ENCODE measurements at places on chromosomes 2 and 18.

DNA sequence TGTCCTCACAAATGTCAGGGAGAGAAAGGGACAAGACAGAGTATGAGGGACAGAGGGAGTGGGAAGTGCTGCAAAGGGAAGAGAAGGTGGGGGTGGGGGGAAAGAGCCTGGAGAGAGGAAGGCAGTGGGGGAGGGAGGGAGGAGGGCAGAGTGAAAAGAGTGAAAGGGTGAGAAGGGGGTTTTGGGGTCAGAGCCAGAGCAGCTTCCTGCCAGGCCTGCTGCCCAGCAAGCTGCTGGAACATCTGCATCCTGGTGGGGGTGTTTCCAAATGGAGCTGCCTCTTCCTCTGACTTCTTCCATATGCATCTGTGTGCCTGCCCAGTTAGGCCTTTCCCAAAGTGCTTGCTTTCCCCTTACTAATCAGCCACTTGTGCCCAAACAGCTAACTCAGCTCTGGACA, 94.3 kb upstream of the CELF4 start:
- DNase-seq, result no peak

GRCh38 chr2:95348609-95349567, 51.7 kb downstream of the KCNIP3 start:
- peak; percentile 14 for DNase-seq

- no peak for DNase-seq
Observed at GRCh38 chr2:190357600-190357999, 14.2 kb downstream of the INPP1 start.

DNA sequence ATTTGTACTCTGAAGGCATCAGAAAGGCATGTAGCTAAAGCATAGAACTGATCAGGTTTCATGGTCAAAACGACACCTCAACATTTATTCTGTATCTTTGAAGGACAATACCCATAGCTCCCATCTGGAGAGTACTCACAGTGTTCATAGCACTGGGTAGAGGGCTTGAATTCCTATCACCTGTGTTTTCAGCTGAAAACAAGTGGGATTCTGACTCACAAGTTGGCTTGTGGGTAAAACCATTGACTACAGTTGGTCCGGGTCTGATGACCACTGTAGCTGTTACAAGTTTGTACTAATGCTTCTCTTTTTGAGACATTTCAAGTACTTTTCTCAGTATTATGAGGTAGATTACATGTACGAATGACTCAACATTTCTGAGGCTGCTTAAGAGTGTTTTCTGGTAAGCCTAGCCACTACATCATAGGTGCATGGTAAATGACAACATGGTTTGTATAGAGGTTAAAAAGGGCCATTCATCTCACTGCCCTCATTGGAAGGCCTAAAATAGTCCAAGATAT, 68.6 kb upstream of the PELI1 start:
- no peak for DNase-seq

- no peak for DNase-seq
Observed at GRCh38 chr2:25042321-25043240, 705 bp downstream of the EFR3B start.

DNA sequence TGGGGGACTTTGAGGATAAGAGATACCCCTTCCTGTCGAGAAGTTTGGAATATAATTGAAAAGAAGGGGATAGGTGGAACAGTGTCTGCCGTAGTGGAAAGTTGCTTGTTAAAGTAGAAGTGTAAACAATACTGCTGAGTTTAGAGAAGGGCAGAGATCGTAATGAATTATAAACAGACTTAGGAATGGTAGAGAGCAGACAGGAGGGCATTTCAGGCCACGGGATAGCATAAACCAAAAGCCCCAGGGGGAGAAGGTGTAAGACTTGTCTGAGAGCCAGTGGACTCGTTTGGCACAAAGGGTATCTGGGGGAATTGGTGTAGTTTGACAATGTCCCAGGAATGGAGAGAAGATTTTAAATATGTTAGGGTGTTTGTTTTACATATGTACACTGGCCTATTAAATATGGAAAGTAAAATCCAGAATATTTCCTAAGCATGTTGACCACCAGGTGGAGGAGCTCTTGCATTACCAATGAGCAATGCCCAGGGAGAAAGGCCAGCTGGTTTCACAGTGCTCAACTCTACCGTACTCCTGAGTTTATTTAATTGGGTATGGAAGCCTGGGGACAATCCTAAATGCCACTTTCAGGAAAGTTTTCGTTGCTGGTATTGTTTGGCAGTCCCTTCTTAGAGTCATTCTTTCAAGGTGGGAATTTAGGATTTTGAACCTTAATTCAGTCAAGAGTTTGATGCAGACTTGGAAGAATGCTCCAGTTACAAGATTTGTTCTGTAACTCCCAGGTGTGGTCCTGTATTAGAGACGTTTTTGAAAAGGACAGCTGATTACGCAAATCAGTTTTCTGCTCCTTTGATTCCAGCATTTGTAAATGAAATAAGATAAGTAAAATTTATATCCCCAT, 7.5 kb downstream of the COPS8 start:
- no peak for DNase-seq

DNA sequence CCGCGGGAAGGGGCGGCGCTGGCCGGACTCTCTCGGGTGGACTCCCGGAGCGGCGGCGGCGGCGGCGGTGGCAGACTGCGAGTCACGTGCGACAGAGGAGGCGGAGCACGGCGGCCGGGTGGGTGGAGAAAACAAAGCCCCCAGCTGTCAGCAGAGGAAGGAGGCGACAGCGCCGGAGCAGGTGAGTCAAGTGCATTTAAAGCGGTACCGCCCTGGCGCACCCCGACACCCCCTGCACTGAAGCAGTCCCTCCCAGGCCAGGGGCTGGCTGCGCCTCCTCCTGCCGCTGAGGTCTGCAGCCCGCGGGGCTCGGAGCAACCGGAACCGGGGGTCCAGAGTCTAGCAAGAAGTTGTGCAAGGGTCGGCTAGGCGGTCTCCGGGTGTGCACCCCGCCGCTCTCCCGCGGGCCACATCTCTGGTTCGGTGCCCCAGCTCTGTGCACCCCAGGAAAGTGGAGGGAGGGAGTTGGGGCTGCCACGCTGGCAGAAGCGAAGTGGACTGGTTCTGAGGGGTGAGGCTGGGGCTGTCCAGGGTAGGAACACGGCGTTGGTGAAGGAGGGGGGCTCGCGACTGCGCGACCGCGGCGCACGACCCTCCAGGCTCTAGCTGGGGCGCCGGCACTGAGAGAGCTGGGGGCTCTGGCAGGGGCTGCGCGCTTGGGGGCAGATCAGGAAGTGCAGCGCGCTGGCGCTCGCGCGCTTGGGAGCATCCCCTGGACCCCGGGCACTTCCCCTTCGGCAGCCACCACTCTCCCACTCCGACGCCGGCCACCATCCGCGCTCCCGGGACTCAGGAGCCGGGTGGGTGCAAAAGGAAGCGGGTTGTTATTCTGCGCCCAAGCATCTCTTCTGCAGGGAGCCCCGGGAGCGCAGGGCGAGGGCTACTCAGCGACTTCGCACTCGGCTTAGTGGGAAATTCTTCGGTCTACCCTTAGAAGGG, 64.0 kb upstream of the MAPRE2 start:
- DNase-seq, result peak; percentile 89

- DNase-seq, result no peak
Observed at GRCh38 chr18:78798402-78799175, 181.0 kb upstream of the SALL3 start.

DNA sequence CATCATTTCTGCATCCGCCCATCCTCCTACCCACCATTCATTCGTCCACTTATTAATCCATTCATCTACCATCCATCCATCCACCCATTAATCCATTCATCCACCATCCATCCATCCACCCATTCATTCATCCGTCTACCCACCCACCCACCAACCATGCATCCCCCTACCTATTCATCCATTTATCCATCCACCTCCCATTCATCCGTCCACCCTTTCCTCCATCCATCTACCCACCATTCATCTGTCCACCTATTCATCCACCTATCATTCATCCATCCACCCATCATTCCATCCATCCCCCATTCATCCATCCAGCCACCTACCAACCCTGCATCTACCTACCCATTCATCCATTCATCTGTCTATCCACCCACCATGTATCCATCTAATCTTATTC, 83.5 kb upstream of the MCFD2 start:
- no peak for DNase-seq

DNA sequence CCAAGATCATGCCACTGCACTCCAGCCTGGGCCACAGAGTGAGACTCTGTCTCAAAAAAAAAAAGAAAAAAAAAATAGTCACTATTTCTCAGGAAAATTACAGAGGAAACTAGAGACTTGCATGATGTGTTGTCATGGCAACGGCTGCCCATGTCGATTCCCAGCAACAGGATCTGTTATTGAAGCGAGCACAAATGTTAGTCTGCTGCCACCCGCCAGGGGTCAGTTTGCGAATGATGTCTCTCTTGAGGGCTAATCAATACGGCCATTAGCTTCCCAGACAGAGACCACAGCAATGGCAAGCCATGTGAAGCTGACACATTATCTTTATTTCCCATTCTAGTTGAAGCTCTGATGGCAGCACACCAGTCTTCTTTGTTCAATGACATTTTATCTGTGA, 32.4 kb upstream of the ACYP2 start:
- no peak for DNase-seq

DNA sequence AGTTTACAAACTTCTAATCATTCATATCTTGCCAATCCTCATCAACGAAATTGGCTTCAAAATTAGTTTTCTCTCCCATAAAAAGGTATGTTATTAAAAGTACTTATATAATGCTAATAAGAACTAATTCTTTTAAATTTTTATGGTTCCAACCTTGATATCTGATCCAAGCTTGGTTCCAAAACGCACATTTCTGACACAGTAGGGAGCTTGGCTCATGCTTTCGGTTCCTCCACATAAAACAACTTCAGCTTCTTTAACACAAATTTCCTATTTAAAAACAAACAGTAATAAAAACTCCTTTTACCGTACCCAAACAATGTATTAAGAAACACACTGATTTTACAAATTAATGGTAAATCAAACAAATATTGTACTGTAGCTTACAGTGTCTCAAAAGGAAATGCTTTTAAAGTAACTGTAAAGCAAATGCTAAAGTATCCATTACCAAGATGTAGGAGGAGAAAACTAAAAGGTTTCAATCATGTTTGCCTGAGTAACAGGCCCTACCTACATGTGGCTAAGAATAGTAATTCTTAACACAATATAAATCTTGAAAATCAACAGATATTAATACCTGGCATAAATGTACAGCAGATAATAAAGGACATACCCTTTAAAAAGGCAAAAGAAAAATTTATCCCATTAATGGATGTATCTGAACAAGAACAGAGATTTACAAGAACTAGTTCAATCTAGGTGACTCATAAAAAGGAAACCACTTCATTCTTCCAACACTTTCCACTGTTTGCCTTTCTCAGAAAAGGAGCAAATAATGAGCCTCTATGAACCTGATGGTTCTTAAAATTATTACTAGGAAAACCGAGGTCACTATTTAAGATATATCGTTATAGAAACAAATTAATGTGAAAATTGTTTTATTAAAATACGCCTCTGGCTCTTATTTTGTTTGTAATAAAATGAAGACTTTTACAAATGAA, 17.5 kb downstream of the ACAA2 start:
- DNase-seq, result no peak

GRCh38 chr2:191150230-191150599, 579 bp downstream of the STAT4 start:
- DNase-seq, result no peak

DNA sequence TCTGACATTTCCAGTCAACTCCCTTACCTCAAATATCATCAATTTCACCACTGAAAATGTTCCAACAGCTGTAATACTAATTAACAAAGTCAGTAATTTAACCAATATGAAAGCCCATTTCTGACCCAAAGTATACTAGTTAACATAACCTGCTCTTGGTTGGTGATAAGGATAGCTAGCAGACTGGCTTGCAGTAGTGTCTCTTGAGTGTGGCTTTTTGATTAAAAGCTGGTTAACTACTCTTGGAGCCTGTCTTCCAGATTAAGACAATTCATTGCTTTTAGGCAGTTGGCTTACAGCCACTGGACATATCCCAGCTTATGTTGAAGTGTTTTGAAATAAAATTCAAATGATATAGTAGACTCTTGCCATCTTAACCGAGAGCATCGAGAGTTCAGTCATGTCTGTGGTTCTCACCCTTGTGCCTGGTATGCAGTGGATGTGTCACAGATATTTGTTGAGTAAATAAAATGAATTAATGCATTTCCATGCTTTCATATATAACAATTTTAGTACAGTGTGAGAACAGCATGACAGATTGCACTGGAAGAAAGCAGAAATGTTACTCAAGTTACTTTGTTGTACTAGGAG, 158.1 kb downstream of the TANC1 start:
- DNase-seq, result no peak

DNA sequence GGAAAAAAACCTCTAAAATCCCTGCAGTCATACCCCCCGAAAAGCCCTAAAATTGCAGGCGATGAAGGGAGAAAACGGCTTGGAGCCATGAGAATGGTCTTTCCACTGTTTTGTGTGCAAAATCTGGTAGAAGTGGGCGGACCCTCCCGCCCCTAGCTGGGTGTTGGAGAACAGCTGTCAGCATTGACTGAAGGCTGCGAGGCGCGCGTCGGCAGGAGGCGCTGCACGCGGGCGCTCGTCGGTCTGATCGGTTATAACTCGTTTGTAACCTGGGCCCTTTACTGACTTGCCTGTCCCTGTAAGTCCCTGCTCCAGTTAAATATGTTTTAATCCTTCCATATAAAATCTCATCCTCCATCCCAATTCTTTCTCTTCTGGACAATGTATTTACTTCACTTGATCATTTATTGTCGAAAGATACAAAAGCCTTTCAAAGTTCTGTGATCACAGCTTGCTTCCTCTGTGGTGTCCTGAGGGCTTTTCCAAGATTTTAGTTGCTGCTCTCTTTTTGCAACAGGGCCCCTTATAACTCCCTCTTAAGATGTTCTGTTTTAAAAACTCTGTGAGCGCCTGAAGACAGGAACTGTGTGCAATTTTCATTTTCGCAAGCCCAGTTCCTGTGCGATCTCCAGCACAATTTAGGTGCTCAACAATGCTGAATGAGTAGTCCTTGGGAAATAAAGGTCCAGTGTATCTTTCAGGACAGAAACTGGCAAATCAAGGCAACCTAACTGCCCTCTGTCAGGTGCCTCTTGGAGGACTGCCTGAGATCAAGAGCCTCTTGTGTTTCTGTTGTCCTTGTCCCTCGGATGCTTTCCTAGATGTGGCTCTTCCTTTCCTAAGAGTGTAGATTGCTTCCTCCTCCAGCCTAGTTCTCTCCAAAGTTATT, 918 bp upstream of the HNRNPLL start:
- peak; percentile 94 for DNase-seq

DNA sequence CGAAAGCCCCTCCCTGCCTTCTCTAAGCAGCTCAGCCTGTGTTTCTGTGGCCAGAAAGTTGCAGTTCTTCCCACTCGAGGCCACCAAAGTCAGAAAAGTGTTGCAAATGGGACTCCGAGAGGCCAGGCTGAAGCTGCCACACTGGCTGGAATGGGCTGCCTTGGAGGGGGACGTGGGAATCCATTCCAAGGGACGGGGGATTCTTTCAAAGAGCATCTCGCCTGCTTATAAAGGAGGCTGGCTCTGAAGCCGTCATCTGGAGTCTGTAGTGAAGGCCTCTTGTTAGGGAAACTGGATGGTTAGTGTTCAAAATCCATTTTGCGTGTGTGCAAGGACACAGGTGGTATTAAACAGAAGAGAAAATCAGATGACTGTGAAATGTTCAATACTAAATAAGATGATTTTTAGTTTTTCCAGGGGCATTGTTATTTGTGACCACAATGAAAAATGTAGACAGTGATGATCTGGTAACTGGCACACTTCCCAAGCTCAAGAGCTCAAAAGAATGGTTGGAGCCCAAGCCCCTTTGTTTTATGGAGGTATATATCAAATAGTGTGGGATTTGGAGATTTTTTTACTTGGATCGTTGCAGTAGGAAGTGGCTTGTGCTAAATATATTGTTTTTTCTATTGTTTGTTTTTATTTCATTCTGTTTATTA, 782 bp downstream of the FAM228B start:
- DNase-seq, result peak; percentile 50

GRCh38 chr2:28801726-28802125, 8.9 kb upstream of the SPDYA start:
- no peak for DNase-seq
